ENCODE measurements at places on chromosomes 2 and 18.

- H3K27me3 ChIP-seq, result peaks cover 16% of the 10 kb centered on the region
- peak overlapping the region; percentile 89 for H3K4me3 ChIP-seq
- H3K27ac ChIP-seq, result peak overlapping the region; percentile 82
- H3K36me3 ChIP-seq, result no peaks in the 10 kb centered on the region
- H3K4me1 ChIP-seq, result peaks cover 56% of the 10 kb centered on the region
Observed at GRCh38 chr18:26655525-26656430, 107.4 kb upstream of the KCTD1 start.

DNA sequence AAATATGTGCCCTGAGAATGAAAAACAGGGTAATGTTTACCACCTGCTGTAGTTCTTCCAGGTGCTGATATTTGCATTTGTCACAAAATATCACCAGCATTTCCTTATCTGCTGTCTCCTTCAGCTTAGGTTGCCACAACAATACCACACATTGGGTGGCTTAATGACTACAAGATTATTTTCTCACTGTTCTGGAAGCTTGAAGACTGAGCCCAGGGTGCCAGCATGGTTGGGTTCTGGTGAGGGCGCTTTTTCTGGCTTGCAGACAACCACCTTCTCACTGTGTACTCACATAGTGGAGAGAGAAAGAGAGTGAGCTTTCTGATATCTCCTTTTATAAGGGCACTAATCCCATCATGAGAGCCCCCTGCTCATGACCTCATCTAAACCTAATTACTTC, 407.5 kb upstream of the RGPD4 start:
- H3K4me1 ChIP-seq, result peaks cover 6% of the 10 kb centered on the region
- DNase-seq, result no peak
- H3K27me3 ChIP-seq, result peaks cover 13% of the 10 kb centered on the region
- no peaks in the 10 kb centered on the region for H3K36me3 ChIP-seq
- no peak overlapping the region for H3K4me3 ChIP-seq

DNA sequence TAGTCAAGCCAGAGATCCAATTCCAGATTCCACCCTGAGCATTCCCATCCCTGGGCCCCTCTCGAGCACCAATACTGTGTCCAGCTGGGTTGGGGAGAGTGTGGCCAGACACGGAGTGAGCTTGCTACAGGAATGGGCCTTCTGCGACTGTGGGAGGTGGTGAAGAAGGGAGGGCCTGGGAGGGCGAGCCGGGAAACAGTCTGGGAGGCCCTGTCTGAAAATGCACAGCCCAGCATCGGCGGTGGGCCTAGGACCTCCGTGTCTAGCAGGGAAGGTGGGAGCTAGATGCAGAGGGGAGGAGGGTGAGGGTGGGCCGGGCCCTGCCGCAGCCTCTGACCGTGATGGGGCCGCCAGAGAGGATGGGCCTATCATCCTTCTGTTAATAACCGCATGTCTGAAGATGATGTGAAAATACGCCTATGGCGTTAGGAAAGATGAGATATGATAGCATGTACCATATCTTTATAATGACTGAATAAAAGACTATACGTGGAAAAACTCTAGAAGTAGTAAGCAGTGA, 1.9 kb upstream of the OTOS start:
- no peak for DNase-seq
- no peaks in the 10 kb centered on the region for H3K4me1 ChIP-seq
- no peaks in the 10 kb centered on the region for H3K36me3 ChIP-seq
- no peak overlapping the region for H3K27ac ChIP-seq
- no peak overlapping the region for H3K4me3 ChIP-seq
- H3K27me3 ChIP-seq, result peaks cover 26% of the 10 kb centered on the region

GRCh38 chr2:161283926-161284325, 24.3 kb upstream of the PSMD14 start:
- peaks cover 8% of the 10 kb centered on the region for H3K27me3 ChIP-seq
- no peaks in the 10 kb centered on the region for H3K4me1 ChIP-seq
- no peak overlapping the region for H3K27ac ChIP-seq

- DNase-seq, result no peak
- H3K4me3 ChIP-seq, result no peak overlapping the region
- H3K27ac ChIP-seq, result no peak overlapping the region
- H3K36me3 ChIP-seq, result peaks cover 37% of the 10 kb centered on the region
- no peaks in the 10 kb centered on the region for H3K27me3 ChIP-seq
- no peaks in the 10 kb centered on the region for H3K4me1 ChIP-seq
Observed at GRCh38 chr18:70025580-70025979, 77.9 kb upstream of the CD226 start.

GRCh38 chr18:55579501-55580270, 8.3 kb downstream of the TCF4 start:
- no peaks in the 10 kb centered on the region for H3K27me3 ChIP-seq
- DNase-seq, result no peak
- H3K36me3 ChIP-seq, result peaks cover 18% of the 10 kb centered on the region
- H3K4me1 ChIP-seq, result peaks cover 37% of the 10 kb centered on the region

DNA sequence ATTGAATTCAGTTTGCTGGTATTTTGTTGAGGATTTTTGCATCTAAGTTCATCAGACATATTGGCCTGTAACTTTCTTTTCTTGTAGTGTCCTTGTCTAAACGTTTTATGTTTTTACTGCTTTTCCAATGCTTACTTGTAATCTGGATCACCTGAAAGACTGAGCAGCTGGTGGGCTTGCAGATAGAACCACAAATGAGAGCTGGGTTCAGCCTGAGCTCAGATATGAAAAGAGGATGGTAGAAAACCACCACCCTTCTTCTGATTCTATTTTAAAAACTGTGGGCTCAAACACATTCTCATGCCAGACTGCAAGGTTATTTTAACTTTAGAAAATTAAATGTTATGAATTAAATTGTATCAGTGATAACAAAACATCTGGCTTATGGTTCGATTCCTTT, 70.8 kb downstream of the DDX18 start:
- no peaks in the 10 kb centered on the region for H3K36me3 ChIP-seq
- H3K4me3 ChIP-seq, result no peak overlapping the region
- DNase-seq, result no peak
- no peak overlapping the region for H3K27ac ChIP-seq
- H3K4me1 ChIP-seq, result no peaks in the 10 kb centered on the region

- no peak overlapping the region for H3K4me3 ChIP-seq
- peak; percentile 15 for DNase-seq
- H3K27ac ChIP-seq, result no peak overlapping the region
- H3K27me3 ChIP-seq, result no peaks in the 10 kb centered on the region
- no peaks in the 10 kb centered on the region for H3K4me1 ChIP-seq
- no peaks in the 10 kb centered on the region for H3K36me3 ChIP-seq
Observed at GRCh38 chr2:126839796-126840195, 58.9 kb upstream of the TEX51 start.

GRCh38 chr2:173239644-173240043, 115.0 kb upstream of the CDCA7 start:
- no peak for DNase-seq
- peaks cover 22% of the 10 kb centered on the region for H3K36me3 ChIP-seq
- no peak overlapping the region for H3K4me3 ChIP-seq
- no peak overlapping the region for H3K27ac ChIP-seq
- no peaks in the 10 kb centered on the region for H3K27me3 ChIP-seq

- DNase-seq, result no peak
- H3K27me3 ChIP-seq, result no peaks in the 10 kb centered on the region
Observed at GRCh38 chr2:8643250-8643995, 38.4 kb upstream of the ID2 start.

- peak overlapping the region; percentile 99 for H3K27ac ChIP-seq
- peaks cover 52% of the 10 kb centered on the region for H3K4me1 ChIP-seq
- H3K27me3 ChIP-seq, result no peaks in the 10 kb centered on the region
- no peak for DNase-seq
- H3K36me3 ChIP-seq, result peaks cover 56% of the 10 kb centered on the region
- H3K4me3 ChIP-seq, result no peak overlapping the region
Observed at GRCh38 chr2:216117561-216118340, 8.6 kb downstream of the XRCC5 start.

DNA sequence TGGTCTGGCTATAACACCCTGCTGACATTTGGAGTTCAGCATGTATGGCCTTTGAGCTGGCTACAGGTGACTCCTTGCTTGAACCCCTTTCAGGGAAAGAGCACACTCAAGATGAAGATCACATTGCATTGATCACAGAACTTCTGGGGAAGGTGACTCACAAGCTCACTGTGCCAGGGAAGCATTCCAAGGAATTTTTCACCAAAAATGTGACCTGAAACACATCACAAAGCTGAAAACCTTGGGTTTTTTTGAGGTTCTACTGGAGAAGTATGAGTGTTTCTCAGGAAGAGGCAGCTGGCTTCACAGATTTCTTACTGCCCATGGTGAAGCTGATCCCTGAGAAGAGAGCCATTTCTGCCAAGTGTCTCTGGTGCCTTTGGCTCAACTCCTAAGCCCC, 879.0 kb downstream of the CBLN2 start:
- no peak for DNase-seq
- no peak overlapping the region for H3K4me3 ChIP-seq
- H3K27me3 ChIP-seq, result no peaks in the 10 kb centered on the region
- no peaks in the 10 kb centered on the region for H3K4me1 ChIP-seq
